ENCODE measurements at places on chromosomes 4 and X. TPM values are rescaled to one million over a fixed set of nuclear protein-coding genes. Genes with fewer than 3 reads are reported as not detected.

PNMA6F gene
- not detected for total RNA-seq

MXRA5 gene
- total RNA-seq, result not detected

RHOXF2 gene
- not detected for total RNA-seq

PPA2 gene
- 123 TPM for total RNA-seq

NRK gene
- total RNA-seq, result not detected

SPARCL1 gene
- not detected for total RNA-seq

GDPD2 gene
- total RNA-seq, result not detected

CHIC1 gene
- total RNA-seq, result 3.8 TPM

DNAAF6 gene
- not detected for total RNA-seq

PCDH7 gene
- total RNA-seq, result not detected

DNA sequence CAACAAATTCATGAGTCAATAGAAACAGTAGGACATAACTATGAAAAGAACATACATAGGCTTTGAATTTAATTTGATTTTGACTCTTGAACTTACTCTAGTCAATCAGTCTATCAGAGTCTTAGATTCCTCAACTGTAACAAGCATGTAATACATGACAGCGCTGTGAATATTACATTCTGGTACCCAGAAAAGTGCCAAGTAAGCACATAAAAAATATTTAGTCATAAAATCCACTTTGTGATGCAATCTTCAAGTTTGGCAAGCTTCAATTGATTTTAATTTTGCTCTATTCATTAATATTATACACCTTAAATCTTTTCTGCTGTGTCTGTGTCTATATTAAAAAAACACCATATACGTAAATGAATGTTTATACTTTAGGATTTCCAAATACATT is 483.3 kb downstream of the PRR32 start:
- no peak for DNase-seq

- DNase-seq, result no peak
These were observed 104.5 kb downstream of the SCD5 start for GRCh38 chr4:82694046-82694445.

DNA sequence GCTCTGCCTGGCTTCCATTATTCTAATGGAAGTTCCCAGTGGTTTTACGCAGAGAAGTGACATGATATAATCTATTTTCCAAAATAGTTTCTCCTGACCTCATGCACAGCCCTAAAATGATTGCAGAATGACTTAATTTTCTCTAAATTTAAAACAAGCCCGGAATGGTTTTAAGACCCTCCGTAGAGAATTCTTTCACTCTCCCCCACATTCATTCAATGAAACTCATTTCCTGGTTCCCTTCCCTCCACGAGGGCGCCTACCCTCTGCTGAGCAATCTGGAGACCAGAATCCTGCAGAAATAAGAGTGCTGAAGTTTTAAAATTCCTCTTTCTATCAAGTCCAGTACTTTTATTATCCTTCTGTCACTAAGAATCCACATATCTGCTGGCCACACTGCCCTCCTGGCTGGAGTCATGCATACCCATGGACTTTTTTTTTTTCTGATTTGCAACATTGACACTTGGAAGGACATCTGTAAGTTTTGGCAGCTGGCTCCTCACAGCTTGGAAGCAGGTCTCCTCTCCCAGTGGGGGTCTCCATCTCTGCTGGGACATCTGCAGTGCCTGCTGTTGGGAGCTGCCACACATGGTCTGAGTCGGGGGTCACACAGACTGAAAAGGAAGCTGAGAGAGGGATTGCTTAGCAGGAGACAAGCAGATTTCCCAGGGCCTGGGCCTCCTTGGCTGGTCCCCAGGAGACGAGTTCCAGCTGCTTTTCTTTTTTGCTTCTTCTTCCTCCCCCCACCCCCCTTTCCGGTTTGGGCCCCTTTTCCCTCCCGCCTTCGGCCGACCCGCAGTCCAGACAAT is 86.1 kb downstream of the SOWAHB start:
- DNase-seq, result no peak

- peak; percentile 17 for DNase-seq
These were observed at the start of gene CLIC2 for GRCh38 chrX:155334486-155335336. CLIC2 (minus strand) TSS chrX:155334614; CDS start chrX:155334427, 187 bp downstream.

DNA sequence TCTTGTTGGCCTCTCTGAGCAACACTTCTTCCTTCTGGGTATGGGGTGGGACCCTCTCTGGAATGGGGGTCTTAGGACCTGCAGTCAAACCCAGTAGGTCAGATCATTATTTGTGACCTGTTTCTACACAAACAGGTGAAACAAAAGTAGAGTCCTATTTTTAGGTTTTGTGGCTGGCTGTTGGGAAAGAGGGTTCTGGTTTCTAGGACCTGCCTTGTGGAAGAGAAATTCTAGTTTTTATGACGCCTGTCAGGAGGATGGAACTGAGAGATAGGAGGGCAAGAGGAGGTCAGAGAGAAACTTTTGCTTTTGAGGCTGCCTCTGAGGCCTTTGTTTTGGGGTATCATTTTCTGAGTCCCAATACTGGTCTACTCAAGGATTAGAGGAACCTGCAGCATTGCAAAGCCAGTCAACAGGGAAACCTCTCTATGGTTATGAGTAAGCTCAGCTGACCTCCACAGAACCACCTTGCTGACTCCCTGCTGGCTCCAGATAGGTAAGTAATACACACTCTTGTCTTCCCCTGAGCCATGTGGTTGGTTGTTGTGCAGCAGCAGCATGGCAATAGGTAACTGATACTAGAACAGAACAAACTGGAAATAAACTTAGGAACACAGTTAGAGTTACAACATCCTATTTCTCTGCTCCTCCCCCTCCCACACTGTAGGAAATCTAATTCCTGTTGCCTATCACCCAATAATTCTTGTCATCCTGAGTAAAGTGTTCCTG is 114.7 kb upstream of the VCX3B start:
- no peak for DNase-seq

- no peak for DNase-seq
These were observed 55.6 kb upstream of the CCSER1 start for GRCh38 chr4:90071289-90072235.

- no peak for DNase-seq
These were observed 790.3 kb upstream of the HTR2C start for GRCh38 chrX:113793563-113793962.

GRCh38 chr4:18342847-18343246 is 321.3 kb upstream of the LCORL start:
- no peak for DNase-seq

- DNase-seq, result no peak
These were observed 166.9 kb downstream of the ASMT start for GRCh38 chrX:1781766-1782165.

DNA sequence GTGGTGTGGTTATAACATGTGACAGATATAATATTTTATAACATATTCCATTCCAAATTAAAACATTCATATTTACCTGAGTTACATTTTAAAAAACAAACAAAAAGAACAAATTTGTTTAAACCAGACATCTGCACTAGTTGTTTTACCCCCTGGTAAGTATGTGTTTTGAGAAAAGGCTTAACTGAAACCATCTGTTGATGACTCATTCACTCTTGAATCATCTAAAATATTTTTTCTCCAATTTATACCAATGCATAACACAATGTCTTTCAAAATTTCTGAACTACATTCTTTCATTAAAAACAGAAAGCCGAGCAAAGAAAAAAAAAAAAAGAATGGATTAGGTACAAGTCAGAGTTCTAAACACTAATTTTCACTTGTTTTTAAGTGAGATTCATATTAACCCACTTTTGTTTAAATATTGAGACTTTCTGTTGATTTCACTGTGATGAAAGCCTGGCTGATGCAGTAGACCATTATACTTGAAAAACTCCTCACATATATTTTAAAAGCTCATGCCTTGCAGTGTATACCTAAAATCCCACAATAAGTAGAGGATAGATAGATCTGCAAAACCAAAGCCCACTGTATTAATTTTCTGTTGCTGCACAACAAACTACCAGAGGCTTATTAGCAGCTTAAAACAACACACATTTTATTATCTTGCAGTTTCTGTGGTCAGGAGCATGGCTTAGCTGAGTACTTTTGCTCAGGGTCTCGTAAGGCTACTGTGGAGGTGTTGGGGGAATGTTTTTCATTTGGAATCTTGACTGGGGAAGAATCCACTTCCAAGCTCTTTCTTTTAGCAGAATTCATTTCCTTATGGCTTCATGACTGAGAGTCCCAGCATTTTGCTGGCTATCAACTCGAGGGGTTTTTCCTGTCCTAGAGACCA is 221.5 kb downstream of the PCDH18 start:
- no peak for DNase-seq

DNA sequence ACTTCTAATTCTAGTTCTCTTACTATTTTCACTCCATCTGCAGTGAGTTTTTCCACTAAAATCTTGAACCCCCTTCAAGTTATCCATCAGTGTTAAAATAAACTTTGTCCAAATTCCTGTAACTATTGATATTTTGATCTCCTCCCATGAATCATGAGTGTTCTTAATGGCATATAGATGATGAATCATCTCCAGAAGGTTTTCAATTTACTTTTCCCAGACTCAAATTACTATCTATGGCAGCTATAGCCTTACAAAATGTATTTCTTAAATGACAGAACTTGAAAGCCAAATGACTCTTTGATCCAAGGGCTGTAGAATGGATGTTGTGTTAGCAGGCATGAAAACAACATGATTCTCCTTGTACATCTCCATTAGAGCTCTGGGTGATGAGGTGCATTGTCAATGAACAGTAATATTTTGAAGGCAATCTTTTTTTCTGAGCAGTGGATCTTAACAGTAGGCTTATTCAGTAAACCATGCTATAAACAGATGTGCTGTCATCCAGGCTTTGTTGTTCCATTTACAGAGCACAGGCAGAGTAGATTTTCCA is 16.1 kb upstream of the IQCM start:
- DNase-seq, result no peak

- no peak for DNase-seq
These were observed 2049.7 kb downstream of the ARAP2 start for GRCh38 chr4:34194585-34194984.

- DNase-seq, result no peak
These were observed 187.0 kb downstream of the AASDH start for GRCh38 chr4:56200275-56200674.

- no peak for DNase-seq
These were observed 6.1 kb downstream of the SPATA18 start for GRCh38 chr4:52057196-52057595.

- DNase-seq, result no peak
These were observed 110.3 kb upstream of the VCX3A start for GRCh38 chrX:6645216-6645615.

DNA sequence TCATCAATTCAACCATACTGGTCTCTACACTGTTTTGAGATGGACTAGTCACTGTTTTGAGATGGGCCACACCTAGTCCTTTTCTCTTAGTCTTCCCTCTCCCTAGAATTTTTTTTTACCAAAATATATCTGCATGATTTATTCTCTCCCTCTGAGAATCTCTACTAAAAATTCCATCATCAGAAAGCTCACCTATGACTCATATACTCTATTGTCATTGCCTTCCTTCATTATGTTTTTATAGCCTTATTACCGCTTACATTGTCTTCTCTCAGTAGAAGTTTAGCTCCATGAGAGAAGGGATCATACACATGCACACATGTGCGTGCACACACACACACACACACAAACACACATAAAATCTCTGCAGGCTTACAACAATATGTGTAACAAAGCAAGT is 303.6 kb downstream of the PCDH10 start:
- DNase-seq, result no peak

GRCh38 chrX:40010550-40011321 is 87.0 kb downstream of the BCOR start:
- no peak for DNase-seq

GRCh38 chr4:126701756-126702155 is 931.0 kb upstream of the INTU start:
- DNase-seq, result no peak

GRCh38 chr4:146343199-146343598 is 128.9 kb downstream of the REELD1 start:
- DNase-seq, result no peak

Measured in activated CD4-positive, alpha-beta memory T cell treated with anti-CD3 and anti-CD28 coated beads for 36 hours (primary cell).